SK-N-DZ (cell line): ENCODE measurements at places on chromosomes 12 and 14.
A peak's percentile ranks its signal among the peaks of the same experiment; 100 is the strongest.

- no peak for DNase-seq
Measured at GRCh38 chr14:37013078-37013477, 159.3 kb downstream of the SLC25A21 start.

- no peak for DNase-seq
Measured at GRCh38 chr14:100680439-100681051, 46.1 kb upstream of the DLK1 start.

DNA sequence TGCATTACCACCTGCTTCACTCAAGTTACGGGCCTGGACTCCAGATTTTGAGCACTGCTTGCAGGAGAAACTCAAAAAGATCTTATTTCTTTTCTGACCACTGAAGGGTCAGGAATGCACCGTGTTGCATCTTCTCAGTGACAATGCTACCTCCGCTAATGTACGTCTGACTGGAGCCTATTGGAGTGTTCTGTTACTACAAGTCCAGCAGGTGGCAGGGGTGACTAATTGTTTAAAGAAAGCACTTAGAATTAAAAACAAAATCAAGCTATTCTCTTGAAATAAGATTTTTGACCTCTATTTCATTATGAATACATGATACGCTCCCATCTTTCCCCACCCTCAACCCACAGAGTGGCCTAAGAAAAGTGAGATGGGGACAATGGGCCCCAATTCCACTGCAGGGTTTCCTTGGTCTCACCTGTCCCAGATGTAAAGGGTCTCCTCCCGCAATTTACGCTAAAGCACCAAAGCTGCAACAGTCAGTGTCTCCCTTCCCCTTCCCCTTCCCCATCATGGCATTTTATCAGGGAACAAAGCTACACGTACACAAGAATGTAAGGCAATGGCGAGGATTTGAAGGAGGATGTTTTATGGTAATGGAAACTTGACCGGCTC, 2.2 kb downstream of the TBPL2 start:
- DNase-seq, result peak; percentile 51

DNA sequence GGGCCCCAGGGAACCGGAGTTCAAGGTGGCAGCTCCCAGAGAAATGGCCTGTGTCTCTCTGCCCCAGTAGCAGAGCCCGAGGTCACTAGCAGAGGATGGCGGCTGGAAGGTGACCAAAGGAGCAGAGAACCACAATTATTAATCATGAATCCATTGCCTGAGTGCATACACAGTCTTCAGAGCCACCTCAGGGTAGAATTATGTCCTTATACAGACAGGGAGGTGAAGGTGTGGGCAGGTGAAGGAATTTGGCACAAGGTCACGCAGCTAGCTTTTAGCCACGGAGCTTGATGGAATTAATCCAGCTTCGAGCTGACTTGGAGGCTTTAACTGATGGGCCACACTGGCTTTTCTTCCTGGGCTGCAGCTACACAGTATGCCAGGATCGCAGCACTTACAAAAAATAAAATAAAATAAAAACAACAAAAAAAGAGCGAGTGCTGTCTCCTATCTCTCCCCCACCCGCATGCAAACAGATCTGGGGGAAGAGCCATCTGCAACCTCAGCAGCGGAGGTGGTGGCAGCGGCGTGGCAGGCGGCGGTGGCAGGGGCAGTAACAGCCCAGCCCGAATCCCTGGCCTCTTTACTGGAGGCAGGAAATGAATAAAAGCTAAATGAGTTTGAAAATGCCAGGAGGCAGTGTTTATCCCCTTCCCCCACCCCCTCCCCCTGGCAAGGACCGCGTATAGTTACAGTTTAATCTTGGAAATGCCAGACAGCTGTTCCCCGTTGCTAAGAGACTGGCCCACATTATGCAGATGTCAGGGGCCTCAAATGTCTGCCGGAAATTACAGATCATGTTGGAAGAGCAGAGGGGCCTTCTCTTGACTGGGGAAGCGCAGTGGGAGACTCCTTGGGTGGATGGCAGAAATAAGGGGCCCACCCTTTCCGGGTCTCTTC, 93.5 kb downstream of the LRRC74A start:
- DNase-seq, result peak; percentile 93

GRCh38 chr14:73741386-73741875, 27.2 kb upstream of the PNMA1 start:
- no peak for DNase-seq

- DNase-seq, result peak; percentile 64
Measured at GRCh38 chr14:61608245-61609165, 86.8 kb upstream of the HIF1A start.

- DNase-seq, result no peak
Measured at GRCh38 chr14:95192311-95192710, 35.0 kb upstream of the DICER1 start.

- no peak for DNase-seq
Measured at GRCh38 chr12:54991161-54991990, 6.8 kb upstream of the TESPA1 start.

GRCh38 chr14:75773046-75773445, 112.0 kb downstream of the TTLL5 start:
- DNase-seq, result no peak

GRCh38 chr12:69511469-69512267, 41.5 kb downstream of the FRS2 start:
- no peak for DNase-seq

DNA sequence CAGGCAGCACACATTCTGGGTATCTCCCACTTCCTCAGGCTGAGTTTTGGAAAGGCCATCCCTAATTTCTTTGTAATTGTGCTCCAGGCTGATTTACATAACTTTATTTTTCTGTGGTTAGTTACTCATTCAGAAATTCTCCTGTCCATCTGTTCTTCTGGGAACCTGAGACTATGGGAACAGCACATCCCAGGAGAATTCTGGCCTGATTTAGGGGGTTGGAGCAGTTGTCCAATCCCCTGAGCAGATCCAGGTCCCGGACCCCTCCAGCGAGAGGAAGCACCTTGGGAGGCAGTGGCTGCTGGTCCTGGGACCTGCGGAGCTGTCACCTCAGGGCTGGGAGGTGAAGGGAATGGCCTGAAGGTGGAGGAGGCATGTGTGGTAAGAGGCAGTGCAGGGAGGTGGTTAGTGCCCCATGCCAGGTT, 40.4 kb downstream of the TSPAN9 start:
- DNase-seq, result no peak

DNA sequence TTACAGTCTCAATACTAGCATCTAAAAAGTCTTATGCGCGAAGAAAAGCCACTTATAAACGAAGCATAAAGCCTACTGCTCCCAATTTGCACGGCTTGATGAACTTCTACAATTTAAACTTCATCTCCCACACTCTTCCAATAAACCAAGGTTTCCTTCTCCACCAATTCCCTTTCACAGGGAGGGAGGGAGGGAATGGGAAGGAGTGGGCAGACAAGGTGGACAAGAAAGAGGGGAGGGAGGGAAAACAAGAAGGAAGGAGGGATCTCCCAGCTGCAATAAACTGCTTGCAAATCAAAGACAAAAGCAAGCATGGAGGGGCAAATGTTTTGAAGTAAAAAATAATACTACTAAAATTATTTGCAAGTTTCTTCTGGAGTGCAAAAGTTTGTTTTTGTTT, 64.5 kb downstream of the MED13L start:
- DNase-seq, result no peak

- DNase-seq, result no peak
Measured at GRCh38 chr12:57479043-57479375, 657 bp downstream of the ARHGAP9 start.

DNA sequence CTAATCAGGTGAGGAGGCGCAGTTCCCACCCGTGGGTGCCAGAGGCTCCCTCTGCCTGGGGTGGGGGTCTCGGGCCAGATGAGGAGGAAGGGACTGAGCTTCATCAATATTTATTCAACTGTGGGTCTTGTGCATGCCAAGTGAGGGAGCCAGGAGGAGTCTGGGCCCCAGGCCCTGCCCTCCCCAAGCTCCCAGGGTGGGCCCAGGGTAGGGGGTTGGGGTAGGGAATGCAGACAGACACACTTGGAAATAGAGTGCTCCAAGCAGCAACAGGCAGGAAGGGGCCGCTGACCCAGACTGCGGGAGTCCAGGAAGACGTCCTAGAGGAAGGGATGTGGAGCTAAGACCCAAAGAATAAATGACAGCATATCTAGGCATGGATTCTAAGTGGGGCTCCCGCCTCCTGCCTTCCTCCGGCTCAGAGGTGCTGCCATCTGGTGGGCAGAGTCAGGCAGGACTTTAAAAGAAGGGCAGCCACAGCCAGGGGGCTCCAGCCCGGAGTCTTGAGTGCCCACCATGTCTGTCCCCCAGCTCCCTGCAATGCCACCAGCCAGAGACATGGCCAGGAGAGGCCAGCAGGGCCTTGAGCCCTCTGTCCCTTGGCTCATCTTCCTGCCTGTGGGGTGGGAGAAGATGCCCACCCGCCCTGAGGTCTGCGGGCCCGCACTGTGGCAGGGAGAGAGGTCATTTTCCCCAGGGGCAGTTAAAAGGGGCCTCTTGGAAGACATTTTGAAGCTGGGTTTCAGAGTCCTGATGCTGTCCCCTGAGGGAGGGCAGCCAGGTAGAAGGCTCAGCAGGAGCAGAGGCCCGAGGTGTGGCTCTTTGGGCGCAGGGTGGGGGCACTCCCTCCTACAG, 70.1 kb downstream of the PHETA1 start:
- DNase-seq, result peak; percentile 75

DNA sequence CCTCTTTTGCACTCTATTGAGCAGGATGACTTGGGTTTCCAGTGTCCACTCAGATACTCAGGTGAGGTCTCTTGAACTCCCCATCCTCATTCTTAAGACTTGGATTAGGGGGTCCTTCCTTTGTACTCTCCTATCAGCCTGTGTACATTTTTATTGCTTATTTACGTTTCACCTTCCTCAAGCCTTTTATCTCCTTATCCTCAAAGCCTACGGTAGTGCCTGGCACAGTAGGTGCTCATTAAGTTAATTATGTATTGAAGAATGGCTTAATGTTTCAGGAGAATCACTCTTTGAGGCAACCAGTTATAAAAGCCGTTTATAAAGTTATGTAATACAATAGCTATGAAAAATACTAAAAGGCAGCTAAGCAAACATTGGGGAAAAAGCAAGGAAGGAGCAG, 315.7 kb downstream of the NPAS3 start:
- no peak for DNase-seq

DNA sequence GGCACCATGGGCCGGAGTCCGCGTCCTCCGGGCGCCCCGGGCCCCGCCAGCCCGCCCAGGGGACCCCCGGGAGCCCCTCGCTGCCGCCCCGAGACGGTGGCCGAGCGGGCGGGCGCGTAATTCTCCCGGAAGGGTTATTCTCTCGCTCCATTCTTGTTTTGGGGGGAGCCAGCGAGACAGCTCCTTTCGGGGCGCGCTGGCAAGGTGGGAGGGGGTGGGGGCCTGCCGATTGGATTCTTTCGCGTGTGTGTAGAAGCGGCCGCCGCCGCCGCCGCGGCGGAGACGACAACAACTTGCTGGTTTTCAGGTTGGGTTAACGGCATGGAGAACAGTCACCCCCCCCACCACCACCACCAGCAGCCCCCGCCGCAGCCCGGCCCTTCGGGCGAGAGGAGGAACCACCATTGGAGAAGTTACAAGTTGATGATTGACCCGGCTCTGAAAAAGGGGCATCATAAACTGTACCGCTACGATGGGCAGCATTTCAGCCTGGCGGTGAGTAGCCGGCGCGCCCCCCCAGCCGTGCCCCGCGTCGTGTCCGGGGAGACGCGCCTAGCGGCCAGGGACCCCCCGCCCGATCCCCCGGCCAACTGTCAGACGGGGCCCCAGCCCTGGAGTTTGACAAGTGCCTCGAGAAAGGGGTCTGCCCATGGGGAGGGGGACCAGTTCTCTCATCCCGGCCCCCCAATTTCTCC, 755 bp downstream of the SETD1B start:
- no peak for DNase-seq

DNA sequence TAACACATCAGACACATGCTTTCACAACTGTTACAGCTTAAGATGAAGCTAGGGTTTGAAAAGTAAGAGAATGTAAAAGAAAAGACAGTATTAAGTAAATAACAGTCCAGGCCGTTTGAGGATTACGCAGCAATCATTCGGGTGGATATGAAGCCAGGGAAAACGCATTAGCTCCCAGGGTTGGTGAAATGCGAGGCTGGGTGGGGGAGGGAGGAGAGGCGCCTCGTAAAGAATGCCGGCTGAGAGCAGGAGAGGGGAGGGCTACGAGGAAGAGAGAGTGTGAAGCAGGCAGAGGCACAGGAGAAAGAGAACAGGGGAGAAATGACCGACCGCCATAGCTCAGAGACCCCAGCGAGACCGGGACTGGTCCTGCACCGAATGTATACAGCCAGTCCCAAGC, 73.0 kb downstream of the IQSEC3 start:
- DNase-seq, result no peak

DNA sequence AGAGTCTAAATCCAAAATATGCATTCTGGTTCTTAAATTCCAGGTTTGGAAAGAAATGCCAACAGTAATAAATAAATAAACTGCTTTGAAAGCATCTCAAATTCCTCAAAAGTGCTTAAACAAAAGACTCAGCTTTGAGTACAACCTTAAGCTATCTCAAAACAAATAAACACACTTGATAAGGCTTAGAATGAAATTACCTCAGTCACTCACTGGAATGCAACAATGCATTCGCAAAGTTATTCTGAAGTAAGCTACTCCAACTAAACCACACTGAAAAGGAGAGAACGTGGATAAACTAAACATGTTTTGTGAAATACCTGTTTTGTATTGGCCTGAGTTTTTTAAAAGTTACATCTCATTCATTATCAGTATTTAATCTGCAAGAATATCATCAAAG, 1.2 kb downstream of the SPTSSA start:
- DNase-seq, result no peak

DNA sequence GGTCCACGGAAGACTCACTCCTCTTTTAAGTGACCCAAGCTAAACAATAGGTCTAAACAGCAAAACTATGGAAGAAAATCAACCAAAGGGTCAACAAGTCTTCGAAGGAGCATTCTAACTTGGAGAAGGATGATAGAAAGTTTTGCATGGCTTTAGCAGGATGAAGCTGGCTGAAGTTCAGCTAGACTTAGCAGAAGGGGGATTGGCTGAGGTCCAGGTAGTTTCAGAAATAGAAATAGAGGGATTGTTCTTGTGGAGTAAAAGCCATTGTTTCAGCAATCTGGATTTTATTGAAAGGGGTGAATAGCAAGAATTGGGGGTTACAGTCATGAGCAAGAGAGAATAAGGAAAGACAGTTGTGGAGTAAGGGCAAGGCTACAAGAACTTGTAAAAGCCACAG, 84.7 kb upstream of the TSPAN8 start:
- DNase-seq, result no peak

- no peak for DNase-seq
Measured at GRCh38 chr14:55764784-55765183, 184.8 kb downstream of the KTN1 start.

- no peak for DNase-seq
Measured at GRCh38 chr14:23093991-23094665, 808 bp downstream of the ACIN1 start.

DNA sequence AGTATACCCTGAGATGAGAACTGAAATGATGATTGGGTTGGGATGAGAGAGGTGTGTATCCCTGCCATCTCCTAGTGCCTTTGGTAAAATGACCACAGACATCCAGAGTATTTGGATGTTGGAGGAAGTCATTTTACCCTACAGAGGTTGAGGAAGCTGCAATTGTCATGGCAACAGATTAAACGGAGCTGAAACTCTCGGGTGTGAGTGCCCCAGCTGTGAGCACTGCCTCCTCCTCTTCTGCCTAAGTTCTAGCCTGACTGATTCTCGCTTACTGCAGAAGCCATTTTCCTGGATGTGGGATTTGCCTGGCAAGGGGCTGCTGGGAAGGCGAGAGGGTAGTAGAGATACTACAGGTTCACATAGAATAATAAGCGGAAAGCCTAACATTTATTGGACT, 10.3 kb upstream of the PPP4R4 start:
- DNase-seq, result no peak
